Lower lobe of right lung (tissue), 2 donors: ENCODE measurements at places on chromosomes 16 and 17. TPM values are rescaled to one million over a fixed set of nuclear protein-coding genes. Genes with fewer than 3 reads are reported as not detected.

The KCNH4 gene
- total RNA-seq: 0.09 TPM

DNA sequence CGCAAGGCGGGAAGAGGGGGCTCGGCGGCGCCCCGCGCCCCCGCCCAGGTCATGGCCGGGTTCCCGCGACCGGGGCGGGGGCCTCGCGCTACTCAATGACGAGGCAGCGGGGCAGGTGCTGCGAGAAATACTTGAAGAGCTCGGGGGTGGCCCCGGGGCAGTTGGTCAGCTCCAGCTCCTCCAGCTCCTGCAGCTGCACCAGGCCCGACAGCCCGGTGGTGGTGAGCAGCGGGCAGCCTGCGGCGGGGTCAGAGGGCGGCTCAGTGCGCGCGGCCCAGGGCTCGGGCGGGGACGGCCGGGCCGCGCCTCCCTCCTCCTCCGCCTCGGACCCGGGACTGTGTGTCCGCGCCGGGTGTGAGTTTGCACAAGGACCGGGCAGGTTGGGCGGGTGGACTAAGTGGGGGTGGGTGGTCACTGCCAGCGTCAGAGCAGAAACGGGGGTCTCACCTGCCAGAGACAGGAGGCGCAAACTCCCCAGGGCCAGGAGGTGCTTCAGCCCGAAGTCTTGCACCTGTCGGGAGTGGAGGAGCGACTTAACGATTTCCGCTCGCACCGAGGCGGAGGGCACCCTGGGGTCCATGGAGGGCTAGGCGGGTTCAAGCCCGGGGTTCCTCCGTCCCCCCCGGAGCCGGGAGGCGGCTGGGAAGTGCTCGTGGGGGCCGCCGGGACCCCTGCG lies 4.1 kb upstream of the WDR24 start:
- DNase-seq: no peak
- H3K36me3 ChIP-seq: no peaks in the 10 kb centered on the region
- peaks cover 60% of the 10 kb centered on the region for H3K27me3 ChIP-seq
- H3K4me1 ChIP-seq: peaks cover 34% of the 10 kb centered on the region
- H3K4me3 ChIP-seq: peak overlapping the region; percentile 50

GRCh38 chr16:74667255-74667700 lies 601 bp upstream of the RFWD3 start:
- peak; percentile 59 for DNase-seq
- peaks cover 31% of the 10 kb centered on the region for H3K36me3 ChIP-seq
- H3K27ac ChIP-seq: no peak overlapping the region
- peak overlapping the region; percentile 94 for H3K4me3 ChIP-seq

GRCh38 chr17:47225436-47225858 lies 16.3 kb downstream of the MYL4 start:
- no peaks in the 10 kb centered on the region for H3K27me3 ChIP-seq
- H3K4me3 ChIP-seq: no peak overlapping the region
- H3K27ac ChIP-seq: peak overlapping the region; percentile 77
- peaks cover 29% of the 10 kb centered on the region for H3K4me1 ChIP-seq

GRCh38 chr16:68257906-68258800 lies 6.2 kb upstream of the SLC7A6 start:
- H3K4me1 ChIP-seq: peaks cover 16% of the 10 kb centered on the region
- H3K4me3 ChIP-seq: no peak overlapping the region
- H3K27ac ChIP-seq: peak overlapping the region; percentile 58
- DNase-seq: peak; percentile 70

- peaks cover 21% of the 10 kb centered on the region for H3K4me1 ChIP-seq
- H3K27ac ChIP-seq: no peak overlapping the region
- no peak for DNase-seq
Measured at GRCh38 chr17:49513044-49513395, 17.9 kb downstream of the NGFR start.

The CA5A gene
- total RNA-seq: 0.06 TPM

- no peak overlapping the region for H3K27ac ChIP-seq
- H3K27me3 ChIP-seq: no peaks in the 10 kb centered on the region
- H3K4me1 ChIP-seq: peaks cover 17% of the 10 kb centered on the region
- H3K36me3 ChIP-seq: no peaks in the 10 kb centered on the region
- no peak overlapping the region for H3K4me3 ChIP-seq
Measured at GRCh38 chr17:61312406-61313295, 87.0 kb upstream of the TBX2 start.

The XYLT1 gene
- total RNA-seq: 9.0 TPM

- DNase-seq: no peak
- peaks cover 73% of the 10 kb centered on the region for H3K4me1 ChIP-seq
- H3K27ac ChIP-seq: peak overlapping the region; percentile 85
- peaks cover 40% of the 10 kb centered on the region for H3K36me3 ChIP-seq
- no peaks in the 10 kb centered on the region for H3K27me3 ChIP-seq
Measured at GRCh38 chr17:48841395-48841831, 10.6 kb downstream of the CALCOCO2 start.

DNA sequence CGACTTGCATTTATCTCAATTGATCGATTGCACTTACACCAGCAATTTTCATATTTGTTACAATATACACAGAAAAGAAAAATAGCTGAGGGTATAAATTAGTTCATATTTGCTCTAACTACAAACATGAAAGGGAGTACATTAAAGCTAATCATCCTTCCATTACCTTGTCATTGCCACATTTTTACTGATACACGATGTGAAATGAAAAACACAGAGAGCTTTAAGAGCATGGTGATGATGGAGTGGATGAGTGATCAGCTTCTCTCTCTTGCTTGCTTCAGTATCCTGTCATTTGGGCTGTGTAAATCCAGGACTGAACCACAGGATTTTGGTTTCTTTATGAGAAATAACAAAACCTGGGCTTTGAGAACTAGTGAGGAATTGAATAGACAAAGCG lies 1207.5 kb upstream of the GOT2 start:
- no peak overlapping the region for H3K27ac ChIP-seq
- no peaks in the 10 kb centered on the region for H3K27me3 ChIP-seq
- no peak overlapping the region for H3K4me3 ChIP-seq

DNA sequence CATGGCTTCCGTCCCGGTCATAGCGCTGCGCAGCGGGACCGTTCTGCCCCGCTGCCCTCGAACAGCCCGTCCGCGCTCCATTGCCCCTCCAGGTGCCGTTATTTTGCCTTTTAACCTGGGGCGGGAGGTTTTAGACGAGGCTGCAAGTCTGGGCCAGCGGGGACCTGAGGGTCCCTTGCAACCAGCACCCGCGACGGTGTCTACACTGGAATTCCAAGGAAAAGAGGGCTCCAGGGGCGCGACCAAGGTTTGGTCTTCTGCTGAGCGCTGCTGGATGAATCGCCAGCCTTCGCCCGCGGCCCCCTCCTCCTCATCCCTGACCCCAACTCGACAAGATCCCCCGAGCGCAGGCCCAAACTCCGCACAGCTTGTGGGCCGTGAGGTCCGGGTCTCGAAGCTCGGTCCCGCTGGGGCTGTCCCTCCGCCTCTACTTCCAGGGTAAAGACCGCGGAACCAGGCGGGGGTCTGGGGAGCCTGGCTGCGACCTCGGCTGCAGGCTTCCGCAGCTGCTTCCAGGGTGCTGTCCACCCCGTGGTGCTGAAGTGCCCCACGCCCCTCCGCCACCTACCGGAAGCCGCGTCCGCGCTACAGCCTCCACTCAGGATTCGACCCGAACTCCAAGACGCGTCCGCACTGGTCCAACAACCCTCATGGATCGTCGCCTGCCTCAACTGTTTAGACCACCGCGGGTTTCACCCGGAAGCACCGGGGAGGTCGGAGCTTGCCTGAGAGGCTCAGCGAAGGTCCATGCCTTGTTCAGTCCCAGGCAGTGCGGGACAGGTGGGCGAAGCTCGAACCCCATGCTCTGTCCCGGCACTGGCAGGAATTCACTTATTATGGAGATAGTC lies 10.1 kb upstream of the CA4 start:
- H3K27me3 ChIP-seq: peaks cover 45% of the 10 kb centered on the region
- H3K4me1 ChIP-seq: peaks cover 46% of the 10 kb centered on the region
- DNase-seq: peak; percentile 84
- H3K4me3 ChIP-seq: peak overlapping the region; percentile 25

The KRTAP4-5 gene
- not detected for total RNA-seq

DNA sequence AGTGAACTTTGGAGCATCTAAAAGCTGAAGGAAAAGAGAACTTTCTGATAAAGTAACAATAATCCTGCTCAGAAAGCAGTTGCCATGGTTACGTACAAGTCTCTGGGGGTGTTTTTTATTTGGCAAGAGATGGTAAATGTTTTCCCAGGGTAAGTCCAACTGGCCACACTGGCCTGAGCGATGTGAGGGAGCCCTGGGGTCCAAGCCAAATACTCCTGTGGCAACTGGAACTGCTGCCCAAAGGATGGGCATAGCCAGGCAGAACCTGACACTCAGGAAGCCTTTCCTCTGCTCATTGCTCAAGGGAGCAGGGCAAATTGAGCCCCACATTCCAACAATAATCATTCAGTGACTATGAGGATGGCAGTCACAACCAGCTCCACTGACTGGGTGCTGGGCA lies 26.8 kb upstream of the WSCD1 start:
- H3K27me3 ChIP-seq: no peaks in the 10 kb centered on the region
- DNase-seq: no peak
- no peak overlapping the region for H3K27ac ChIP-seq
- no peak overlapping the region for H3K4me3 ChIP-seq
- no peaks in the 10 kb centered on the region for H3K4me1 ChIP-seq
- H3K36me3 ChIP-seq: no peaks in the 10 kb centered on the region

GRCh38 chr17:17836818-17837379 lies at the start of gene SREBF1:
SREBF1 (minus strand) TSS chr17:17836986; CDS start chr17:17836817, 169 bp downstream.
- DNase-seq: peak; percentile 73
- peak within 1 kb of the TSS; percentile 98 for H3K4me3 ChIP-seq
- no peaks in the 10 kb centered on the region for H3K27me3 ChIP-seq
- H3K4me1 ChIP-seq: peaks cover 69% of the 10 kb centered on the region
- peaks cover 9% of the 10 kb centered on the region for H3K36me3 ChIP-seq
- peak within 1 kb of the TSS; percentile 100 for H3K27ac ChIP-seq
